Breast epithelium (tissue), 4 donors: ENCODE measurements at places on chromosomes 4 and X. TPM values are rescaled to one million over a fixed set of nuclear protein-coding genes. Genes with fewer than 3 reads are reported as not detected.

DRD5 gene
- not detected for total RNA-seq

GRCh38 chr4:165793236-165793635 lies 79.8 kb upstream of the TLL1 start:
- no peaks in the 10 kb centered on the region for H3K4me1 ChIP-seq
- no peaks in the 10 kb centered on the region for H3K27me3 ChIP-seq
- H3K4me3 ChIP-seq: no peak overlapping the region

GRCh38 chr4:82741188-82741587 lies 57.4 kb downstream of the SCD5 start:
- no peaks in the 10 kb centered on the region for H3K36me3 ChIP-seq
- no peak for DNase-seq
- H3K4me3 ChIP-seq: no peak overlapping the region
- H3K27ac ChIP-seq: no peak overlapping the region
- H3K4me1 ChIP-seq: no peaks in the 10 kb centered on the region

- peak overlapping the region; percentile 80 for H3K4me3 ChIP-seq
- no peak for DNase-seq
- no peaks in the 10 kb centered on the region for H3K4me1 ChIP-seq
- H3K27me3 ChIP-seq: no peaks in the 10 kb centered on the region
- peak overlapping the region; percentile 94 for H3K27ac ChIP-seq
- H3K36me3 ChIP-seq: no peaks in the 10 kb centered on the region
Observed at GRCh38 chr4:112284662-112285411, 867 bp downstream of the TIFA start.

DNA sequence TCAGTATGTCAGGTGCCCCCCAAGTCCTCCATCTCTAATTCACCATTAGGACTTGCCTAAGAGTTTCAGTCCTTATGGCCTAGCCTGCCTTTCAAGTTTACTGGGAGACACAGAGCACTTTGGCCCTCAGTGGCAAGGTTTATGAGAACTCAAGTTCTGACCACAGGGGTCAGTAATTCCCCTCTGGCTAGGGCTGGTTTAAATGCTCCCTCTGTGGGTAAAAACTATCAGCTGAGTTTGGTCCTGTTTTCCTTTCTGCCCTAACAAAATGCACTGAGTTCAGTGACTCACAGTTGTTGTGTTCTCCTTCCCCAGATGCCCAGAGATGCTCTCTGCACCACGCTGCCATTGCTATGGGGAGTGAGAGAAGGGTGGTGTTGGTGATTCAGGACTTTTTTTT lies 163.2 kb downstream of the RELL1 start:
- H3K4me1 ChIP-seq: no peaks in the 10 kb centered on the region
- H3K27me3 ChIP-seq: no peaks in the 10 kb centered on the region
- DNase-seq: no peak
- H3K27ac ChIP-seq: no peak overlapping the region
- no peaks in the 10 kb centered on the region for H3K36me3 ChIP-seq
- no peak overlapping the region for H3K4me3 ChIP-seq

DNA sequence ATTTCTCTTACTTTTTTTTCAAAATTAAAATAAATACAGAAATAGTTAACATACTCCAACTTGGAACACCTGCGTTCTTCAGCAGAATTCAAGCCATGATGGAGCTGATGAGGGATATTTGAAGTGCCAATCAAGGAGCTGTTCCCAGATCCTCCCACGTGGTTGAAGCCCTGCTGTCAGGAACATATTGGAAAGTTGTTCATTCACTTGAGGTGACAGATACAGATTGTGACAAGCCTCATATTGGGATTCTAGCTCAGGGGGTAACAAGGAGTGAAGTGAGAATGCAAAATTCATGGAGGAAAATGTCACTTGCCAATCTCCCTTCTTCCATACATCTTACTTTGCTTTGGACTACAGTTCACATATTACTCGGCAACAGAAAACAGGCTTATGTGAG lies 2670.8 kb downstream of the PCDH7 start:
- H3K4me1 ChIP-seq: no peaks in the 10 kb centered on the region
- DNase-seq: no peak
- no peaks in the 10 kb centered on the region for H3K36me3 ChIP-seq

- no peaks in the 10 kb centered on the region for H3K36me3 ChIP-seq
- H3K27ac ChIP-seq: no peak overlapping the region
- DNase-seq: no peak
- H3K4me3 ChIP-seq: no peak overlapping the region
Observed at GRCh38 chrX:110321081-110321480, 3.2 kb upstream of the AMMECR1 start.

- H3K36me3 ChIP-seq: no peaks in the 10 kb centered on the region
- no peaks in the 10 kb centered on the region for H3K4me1 ChIP-seq
- H3K27me3 ChIP-seq: peaks cover 73% of the 10 kb centered on the region
- H3K4me3 ChIP-seq: peak overlapping the region; percentile 35
Observed at GRCh38 chrX:153475271-153475670, 4.9 kb upstream of the HAUS7 start.

- H3K27me3 ChIP-seq: no peaks in the 10 kb centered on the region
- no peak for DNase-seq
- no peak overlapping the region for H3K4me3 ChIP-seq
- H3K4me1 ChIP-seq: no peaks in the 10 kb centered on the region
- no peaks in the 10 kb centered on the region for H3K36me3 ChIP-seq
Observed at GRCh38 chrX:123878252-123878721, 18.4 kb downstream of the XIAP start.

SPOCK3 gene
- not detected for total RNA-seq

DNA sequence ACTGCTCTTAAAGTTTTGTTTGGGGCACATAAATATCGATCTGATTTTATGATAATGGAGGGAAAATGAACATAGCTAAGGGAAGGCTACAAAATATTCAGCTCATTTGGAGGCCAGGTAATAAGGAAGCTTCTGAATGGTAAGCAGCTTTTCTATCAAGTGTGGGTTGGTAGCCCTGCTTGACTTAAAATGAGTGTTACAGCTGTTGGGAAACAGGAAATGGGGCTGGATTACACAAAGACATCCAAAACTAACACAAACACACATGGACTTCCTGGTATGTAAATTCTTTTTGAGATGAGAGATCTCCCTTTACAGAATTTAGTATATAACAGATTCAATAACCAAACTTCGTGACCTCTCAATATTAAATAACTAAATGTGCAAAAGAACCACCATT lies 58.0 kb downstream of the FGF16 start:
- peaks cover 15% of the 10 kb centered on the region for H3K27me3 ChIP-seq
- H3K4me1 ChIP-seq: no peaks in the 10 kb centered on the region
- H3K27ac ChIP-seq: no peak overlapping the region
- no peaks in the 10 kb centered on the region for H3K36me3 ChIP-seq
- no peak for DNase-seq

- no peaks in the 10 kb centered on the region for H3K27me3 ChIP-seq
- DNase-seq: no peak
- H3K4me3 ChIP-seq: no peak overlapping the region
- no peaks in the 10 kb centered on the region for H3K36me3 ChIP-seq
- no peak overlapping the region for H3K27ac ChIP-seq
Observed at GRCh38 chrX:129825746-129826505, 17.8 kb downstream of the ZDHHC9 start.

DNA sequence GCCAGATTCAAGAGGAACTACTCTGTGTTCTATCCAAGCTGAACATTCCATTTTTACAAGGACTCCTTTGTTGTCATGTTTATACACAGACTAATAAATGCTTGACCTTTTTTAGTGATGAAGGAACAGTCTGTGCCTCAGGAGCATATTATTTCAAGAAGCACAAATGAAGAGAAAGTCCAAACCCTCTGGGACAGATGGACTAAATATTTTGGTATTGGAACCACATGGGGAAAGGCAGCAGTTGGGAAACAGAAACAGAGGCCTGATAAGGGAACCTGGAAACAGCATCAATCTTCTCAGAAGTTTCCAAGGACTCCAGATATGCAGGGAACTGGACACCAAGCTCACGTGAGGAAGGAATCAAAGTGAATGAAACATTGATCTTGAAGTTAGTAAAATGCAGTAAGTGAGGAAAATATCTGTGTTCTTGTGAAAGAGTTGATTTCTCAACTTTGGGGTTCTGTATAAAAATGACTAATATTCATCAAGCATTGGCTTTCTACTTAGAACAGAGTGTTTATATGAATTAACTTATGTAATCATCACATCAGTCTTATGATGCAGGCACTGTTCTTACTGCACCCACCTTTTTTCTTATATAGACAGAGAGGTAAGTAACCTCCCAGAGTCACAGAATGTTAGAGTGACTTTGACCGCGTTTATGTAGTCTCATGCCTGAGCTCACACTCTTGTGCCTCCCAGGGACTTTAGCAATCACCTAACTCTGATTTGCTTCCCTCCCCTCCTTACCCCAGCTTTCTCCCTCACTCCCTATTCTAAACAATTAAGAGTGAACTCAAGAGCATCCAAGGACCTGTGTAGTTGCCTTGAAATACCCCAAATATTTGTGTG lies 148.9 kb upstream of the JADE1 start:
- H3K4me3 ChIP-seq: no peak overlapping the region
- peak overlapping the region; percentile 88 for H3K27ac ChIP-seq
- no peaks in the 10 kb centered on the region for H3K27me3 ChIP-seq
- DNase-seq: peak; percentile 36

- H3K27me3 ChIP-seq: no peaks in the 10 kb centered on the region
- no peak for DNase-seq
- H3K4me3 ChIP-seq: peak overlapping the region; percentile 7
- peak overlapping the region; percentile 45 for H3K27ac ChIP-seq
- no peaks in the 10 kb centered on the region for H3K36me3 ChIP-seq
Observed at GRCh38 chr4:53012738-53013137, 150.6 kb downstream of the RASL11B start.

GRCh38 chrX:31580227-31580626 lies 508.4 kb upstream of the FTHL17 start:
- H3K27me3 ChIP-seq: peaks cover 8% of the 10 kb centered on the region
- H3K27ac ChIP-seq: no peak overlapping the region
- DNase-seq: no peak
- H3K4me1 ChIP-seq: no peaks in the 10 kb centered on the region
- H3K4me3 ChIP-seq: no peak overlapping the region

CT45A2 gene
- total RNA-seq: not detected

DNA sequence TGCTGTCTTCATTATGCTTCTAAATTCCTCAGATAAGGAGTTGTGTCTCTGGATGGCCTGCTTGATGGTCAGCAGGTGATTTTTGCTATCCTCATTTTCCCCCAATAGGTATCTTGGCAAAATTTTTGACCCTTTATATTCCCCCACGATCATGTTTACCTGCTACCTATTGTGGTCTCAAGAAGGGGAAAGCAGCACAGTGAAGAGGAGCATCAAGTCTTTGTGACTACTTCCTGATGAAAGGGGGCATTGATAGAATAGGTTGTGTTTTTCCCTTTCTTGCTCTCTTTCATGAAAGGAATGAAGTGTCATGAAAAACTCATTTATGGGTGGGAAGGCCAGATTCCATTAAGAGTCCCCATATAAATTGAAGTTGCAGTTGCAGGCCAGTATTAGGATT lies 153.8 kb downstream of the KLF8 start:
- no peak overlapping the region for H3K4me3 ChIP-seq
- no peaks in the 10 kb centered on the region for H3K36me3 ChIP-seq
- DNase-seq: no peak
- no peaks in the 10 kb centered on the region for H3K27me3 ChIP-seq
- H3K27ac ChIP-seq: no peak overlapping the region

ADGRL3 gene
- 8.2 TPM for total RNA-seq

DNA sequence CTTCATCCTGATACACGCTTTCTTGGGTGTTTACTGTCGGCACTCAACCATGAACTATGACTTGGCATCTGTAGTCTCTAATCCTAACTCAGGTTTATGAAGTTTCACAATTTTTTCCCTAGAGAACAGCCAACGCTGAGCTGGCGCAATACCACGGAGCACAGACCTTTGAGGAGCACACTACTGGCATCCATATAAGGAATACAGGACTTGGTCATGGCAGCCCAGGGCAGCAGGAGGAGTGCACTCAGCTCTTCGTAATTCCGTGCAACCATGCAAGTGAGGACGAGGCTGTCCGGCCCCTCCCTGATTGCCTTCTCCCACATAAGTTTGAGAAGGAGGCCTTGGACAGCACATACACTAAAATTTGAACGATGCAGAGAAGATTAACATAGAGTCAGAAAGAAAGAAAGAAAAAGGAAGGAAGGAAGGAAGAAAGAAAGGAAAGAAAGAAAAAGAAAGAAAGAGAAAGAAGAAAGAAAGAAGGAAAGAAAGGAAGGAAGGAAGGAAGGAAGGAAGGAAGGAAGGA lies 41.0 kb upstream of the PDLIM5 start:
- no peaks in the 10 kb centered on the region for H3K4me1 ChIP-seq
- H3K36me3 ChIP-seq: no peaks in the 10 kb centered on the region

GRCh38 chr4:81165861-81166430 lies 49.1 kb downstream of the PRKG2 start:
- H3K36me3 ChIP-seq: no peaks in the 10 kb centered on the region
- DNase-seq: no peak
- no peak overlapping the region for H3K27ac ChIP-seq
- H3K4me1 ChIP-seq: no peaks in the 10 kb centered on the region
- no peaks in the 10 kb centered on the region for H3K27me3 ChIP-seq

- H3K36me3 ChIP-seq: no peaks in the 10 kb centered on the region
- no peaks in the 10 kb centered on the region for H3K27me3 ChIP-seq
- H3K27ac ChIP-seq: no peak overlapping the region
- H3K4me1 ChIP-seq: no peaks in the 10 kb centered on the region
Observed at GRCh38 chr4:105598052-105598451, 45.6 kb downstream of the ARHGEF38 start.

- DNase-seq: no peak
- peak overlapping the region; percentile 66 for H3K27ac ChIP-seq
- no peak overlapping the region for H3K4me3 ChIP-seq
- H3K36me3 ChIP-seq: no peaks in the 10 kb centered on the region
- peaks cover 12% of the 10 kb centered on the region for H3K4me1 ChIP-seq
Observed at GRCh38 chr4:10096201-10096977, 20.2 kb downstream of the WDR1 start.

GRCh38 chr4:173318240-173318639 lies 15.9 kb downstream of the HMGB2 start:
- H3K4me1 ChIP-seq: no peaks in the 10 kb centered on the region
- H3K4me3 ChIP-seq: no peak overlapping the region
- DNase-seq: no peak
- H3K27me3 ChIP-seq: no peaks in the 10 kb centered on the region
- no peak overlapping the region for H3K27ac ChIP-seq

- peak overlapping the region; percentile 93 for H3K4me3 ChIP-seq
- H3K4me1 ChIP-seq: no peaks in the 10 kb centered on the region
- H3K27me3 ChIP-seq: no peaks in the 10 kb centered on the region
- H3K27ac ChIP-seq: peak overlapping the region; percentile 93
Observed at GRCh38 chr4:51843309-51844152, 578 bp downstream of the DCUN1D4 start.

GRCh38 chr4:99612704-99613103 lies 38.1 kb downstream of the MTTP start:
- no peaks in the 10 kb centered on the region for H3K4me1 ChIP-seq
- no peak overlapping the region for H3K27ac ChIP-seq
- DNase-seq: no peak
- no peaks in the 10 kb centered on the region for H3K36me3 ChIP-seq
- H3K27me3 ChIP-seq: no peaks in the 10 kb centered on the region

- no peaks in the 10 kb centered on the region for H3K27me3 ChIP-seq
- H3K36me3 ChIP-seq: no peaks in the 10 kb centered on the region
Observed at GRCh38 chrX:63514569-63515080, 163.5 kb upstream of the SPIN4 start.

TMPRSS11D gene
- total RNA-seq: not detected

GRCh38 chr4:139331185-139331584 lies 28.9 kb upstream of the NDUFC1 start:
- H3K36me3 ChIP-seq: no peaks in the 10 kb centered on the region
- H3K4me3 ChIP-seq: no peak overlapping the region
- no peak overlapping the region for H3K27ac ChIP-seq
- H3K4me1 ChIP-seq: no peaks in the 10 kb centered on the region

GRCh38 chrX:126695375-126695896 lies 124.1 kb upstream of the PRR32 start:
- H3K27ac ChIP-seq: no peak overlapping the region
- no peaks in the 10 kb centered on the region for H3K27me3 ChIP-seq
- no peak overlapping the region for H3K4me3 ChIP-seq
- H3K36me3 ChIP-seq: no peaks in the 10 kb centered on the region
